Activated T-helper 1 cell treated with anti-CD3 and anti-CD28 coated beads, Interleukin-12 subunit alpha, Interleukin-12 subunit beta, Interleukin-2, Interleukin-4 antibody, amounts not matched to agents 30 ng/mL and 10 ng/mL and 1 ng/mL, durations not matched to agents 14 hours and 24 hours and 36 hours (primary cell): ENCODE measurements at places on chromosomes 7 and 10. TPM values are rescaled to one million over a fixed set of nuclear protein-coding genes. Genes with fewer than 3 reads are reported as not detected.

DNA sequence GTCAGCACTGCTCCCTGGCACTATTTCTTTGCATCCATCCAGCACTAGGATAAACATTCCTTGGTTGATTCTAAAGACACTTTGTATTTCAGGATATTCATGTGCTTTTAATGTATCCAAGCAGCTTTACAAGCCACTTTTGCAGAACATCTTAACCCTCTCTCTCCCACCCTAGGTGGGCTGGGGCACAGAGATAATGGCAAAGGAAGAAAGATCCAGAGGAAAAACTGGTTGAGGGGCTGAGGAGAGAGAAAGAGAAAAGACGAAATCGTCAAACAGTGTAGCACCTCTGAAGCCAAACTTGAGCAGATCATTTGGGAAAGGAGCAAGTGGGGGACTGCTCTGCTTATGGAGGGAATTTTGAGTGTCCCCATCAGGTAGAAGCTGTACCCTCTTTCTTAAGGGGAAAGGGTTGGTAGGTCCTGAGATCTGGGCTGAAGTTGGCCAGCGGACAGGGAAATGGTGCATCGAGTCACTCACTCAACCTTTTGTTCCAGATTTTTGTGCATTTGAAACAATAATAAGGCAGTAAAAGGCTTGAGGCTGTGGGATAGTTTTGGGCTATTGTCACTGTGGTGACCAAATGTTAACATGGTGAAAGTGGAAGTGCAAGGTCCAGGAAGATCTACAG lies 4.2 kb upstream of the HOXA13 start:
- no peak for DNase-seq

GRCh38 chr10:1171586-1171985 lies 115.4 kb downstream of the WDR37 start:
- DNase-seq: no peak

Gene VWA2
- total RNA-seq: not detected in 2 replicates

- no peak for DNase-seq
These were observed 40.7 kb downstream of the KMT2C start for GRCh38 chr7:152395112-152395511.

Gene NPSR1
- total RNA-seq: not detected in 2 replicates

GRCh38 chr7:20482071-20482470 lies 133.4 kb upstream of the ABCB5 start:
- DNase-seq: no peak

- no peak for DNase-seq
These were observed 3.4 kb upstream of the ZNF503 start for GRCh38 chr10:75404815-75405597.
